ENCODE measurements at places on chromosomes 13 and 19.

- DNase-seq = no peak
Observed at GRCh38 chr19:1752009-1752756, 1.1 kb upstream of the ONECUT3 start.

GRCh38 chr19:49393881-49394280 is 5.8 kb downstream of the KASH5 start:
- DNase-seq = no peak

DNA sequence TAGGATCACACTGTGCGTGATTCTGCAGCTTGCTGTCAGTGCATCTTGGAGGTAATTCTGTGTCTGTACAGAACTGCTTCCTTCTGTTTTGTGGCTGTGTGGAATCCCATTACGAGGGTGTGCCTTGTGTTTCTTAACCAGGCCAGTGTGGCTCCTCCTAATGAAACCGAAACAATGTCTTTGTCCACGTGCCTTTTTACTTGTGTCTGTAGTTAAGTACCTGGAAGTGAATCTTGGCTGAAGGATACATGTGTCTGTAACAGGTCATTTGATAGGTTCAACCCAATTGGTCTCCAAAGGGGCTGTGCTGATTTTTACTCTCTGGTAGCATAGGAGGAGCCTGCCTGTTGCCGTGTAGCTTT is 13.1 kb downstream of the NOP53 start:
- DNase-seq = no peak

- no peak for DNase-seq
Observed at GRCh38 chr13:94595001-94595949, 677 bp downstream of the TGDS start.

GRCh38 chr13:39013462-39013861 is 22.8 kb upstream of the STOML3 start:
- DNase-seq = no peak

DNA sequence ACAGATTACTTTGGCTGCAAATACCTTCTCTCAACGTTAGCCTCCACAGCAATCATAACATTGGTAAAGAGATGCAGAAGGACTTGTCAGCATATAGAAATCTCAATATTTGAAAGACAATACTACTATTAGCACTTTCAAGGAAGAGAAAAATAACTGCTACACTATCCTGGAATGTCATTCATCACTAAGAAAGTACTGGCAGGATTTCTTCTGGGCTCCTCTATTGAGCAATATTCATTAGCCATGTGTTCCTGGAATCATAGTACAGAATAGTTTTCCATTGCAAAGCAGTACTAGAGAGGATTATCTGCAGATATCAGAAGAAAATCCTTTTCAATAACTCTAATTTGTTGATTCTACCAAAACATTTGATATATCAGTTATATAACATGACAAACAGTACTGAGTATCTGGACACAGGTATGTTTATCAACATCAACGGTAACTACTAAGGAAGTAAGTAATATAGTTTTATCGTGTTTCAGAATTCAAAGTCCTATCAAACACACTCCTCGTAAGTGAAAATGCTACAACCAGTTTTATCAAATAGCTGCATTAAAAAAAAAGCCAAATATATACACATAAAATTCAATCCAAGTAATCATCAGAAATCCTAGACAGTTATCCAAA is 27.3 kb downstream of the INTS6 start:
- no peak for DNase-seq

DNA sequence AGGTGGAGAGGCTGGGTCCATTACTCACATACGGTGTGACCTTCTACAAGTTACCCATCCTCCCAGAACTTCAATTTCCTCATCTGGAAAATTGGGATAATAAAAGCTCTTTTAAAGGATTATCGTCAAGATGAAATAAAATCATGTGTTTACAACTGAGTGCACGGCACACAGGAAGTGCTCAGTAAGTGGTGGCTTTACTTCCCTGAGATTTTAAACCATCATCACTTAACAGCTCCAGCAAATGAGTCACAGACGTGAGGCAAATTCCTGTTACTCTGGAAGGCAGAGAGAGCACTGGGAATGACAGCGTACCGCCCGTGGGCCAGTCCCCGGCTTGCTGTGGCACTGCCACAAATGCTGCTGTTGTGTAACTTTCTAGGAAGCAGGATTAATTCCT is 64.1 kb downstream of the MRPL57 start:
- DNase-seq = no peak

Measured in NCI-H1694 treated with DMSO at 0.1 percent for 48 hours (cell line).